ENCODE measurements at places on chromosomes 4 and X.
A peak's percentile ranks its signal among the peaks of the same experiment; 100 is the strongest.

- no peak for DNase-seq
These were observed 147.3 kb downstream of the PCDH7 start for GRCh38 chr4:30867427-30867826.

- DNase-seq, result no peak
These were observed 463.5 kb downstream of the NKX6-1 start for GRCh38 chr4:84035568-84035967.

DNA sequence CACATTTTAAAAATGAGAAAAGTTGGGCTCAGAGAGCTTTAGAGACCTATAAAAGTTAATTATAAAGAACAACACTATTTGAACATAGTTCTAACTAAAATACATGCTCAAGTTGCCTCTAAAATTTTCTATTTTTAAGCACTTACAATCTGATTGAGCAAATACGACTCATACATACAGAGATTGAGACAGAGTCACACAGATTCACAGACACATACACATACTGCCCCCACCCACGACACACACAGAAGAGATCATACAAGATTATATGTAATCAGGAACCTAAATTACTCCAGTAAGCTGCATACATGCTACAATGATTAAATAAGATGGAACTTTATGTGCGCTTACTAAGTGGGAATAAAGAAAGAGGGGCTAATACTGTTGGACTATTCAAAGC lies 2.7 kb upstream of the ASB5 start:
- DNase-seq, result no peak

DNA sequence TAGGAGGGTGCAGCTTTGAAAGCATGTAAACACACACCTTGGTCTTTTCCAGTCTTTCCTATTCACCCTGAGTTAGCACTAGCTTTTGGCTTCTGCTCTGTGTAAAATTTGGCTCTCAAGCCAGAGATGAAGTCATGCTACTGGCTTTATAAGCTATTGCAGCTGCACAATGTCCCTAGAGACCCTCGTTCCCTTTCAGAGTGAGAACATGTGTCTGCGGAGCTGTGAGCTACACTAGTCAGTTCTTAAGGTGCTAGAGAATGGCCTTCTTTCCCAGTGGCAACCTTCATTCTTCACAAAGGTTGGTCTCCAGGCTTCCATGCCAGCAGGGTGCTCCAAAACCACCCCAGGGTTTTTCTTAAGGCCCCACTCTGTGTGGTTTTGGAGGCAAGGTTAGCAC lies 199.1 kb downstream of the SPATA18 start:
- no peak for DNase-seq

DNA sequence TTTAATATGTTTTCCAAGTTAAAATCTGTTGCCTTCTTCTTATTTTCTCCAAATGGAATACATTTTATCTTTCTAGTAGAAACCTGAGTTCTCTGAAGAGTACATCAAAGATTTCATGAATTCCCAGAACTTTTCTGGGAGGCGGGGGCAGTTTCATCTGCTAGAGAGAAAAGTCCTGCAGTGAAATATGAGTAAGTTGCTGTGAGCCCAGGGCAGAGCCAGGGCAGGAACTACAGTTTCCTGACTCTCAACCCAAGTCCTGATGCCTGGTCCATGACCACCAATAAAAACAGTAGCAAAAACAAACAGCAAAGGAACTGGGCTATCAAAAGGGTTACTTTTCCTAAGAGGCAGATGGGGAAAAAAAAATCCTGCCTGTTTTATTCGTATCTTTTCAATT lies 239.4 kb upstream of the CTSO start:
- no peak for DNase-seq

- DNase-seq, result peak; percentile 10
These were observed 27.1 kb upstream of the SLC9B1 start for GRCh38 chr4:103046416-103047290.

- no peak for DNase-seq
These were observed 148.3 kb upstream of the ANXA10 start for GRCh38 chr4:167943872-167944505.

DNA sequence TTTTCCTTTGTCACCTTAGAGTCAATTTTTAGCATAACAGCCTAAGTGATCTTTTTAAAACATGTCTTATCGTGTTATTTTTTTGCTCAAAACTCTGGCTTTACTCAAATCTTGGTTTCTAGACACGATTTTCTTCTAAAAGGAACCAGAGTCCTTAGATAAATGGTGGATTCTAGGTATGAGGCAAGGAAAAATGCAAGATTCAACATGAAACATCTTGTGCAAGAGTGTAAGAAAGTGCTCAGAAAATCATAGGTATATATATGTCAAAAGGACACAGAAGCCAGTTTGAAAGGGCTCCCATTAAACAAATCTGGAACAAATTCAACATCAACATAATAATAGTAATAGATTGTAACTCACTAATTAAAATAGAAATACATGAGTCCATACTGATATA lies 8.1 kb upstream of the ADGRG4 start:
- DNase-seq, result no peak

DNA sequence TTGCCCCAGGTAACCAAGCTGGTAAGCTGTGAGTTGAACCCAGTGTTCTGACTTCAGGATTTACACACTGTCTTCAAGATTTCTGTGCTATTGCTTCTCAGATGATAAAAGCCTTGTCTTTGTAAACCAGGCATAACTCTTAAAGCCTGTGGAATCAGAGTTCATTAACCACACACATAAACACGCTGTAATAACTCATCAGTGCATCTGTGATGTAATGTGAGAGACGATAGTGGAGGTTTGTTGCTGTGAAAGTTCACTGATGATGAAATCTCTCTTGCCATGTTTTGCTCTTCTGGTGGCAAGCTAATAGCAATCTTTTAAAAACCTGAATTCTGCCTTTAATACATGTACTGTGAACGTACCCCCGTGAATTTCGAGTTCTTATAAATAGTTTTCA lies 41.5 kb downstream of the CLCN4 start:
- DNase-seq, result no peak

DNA sequence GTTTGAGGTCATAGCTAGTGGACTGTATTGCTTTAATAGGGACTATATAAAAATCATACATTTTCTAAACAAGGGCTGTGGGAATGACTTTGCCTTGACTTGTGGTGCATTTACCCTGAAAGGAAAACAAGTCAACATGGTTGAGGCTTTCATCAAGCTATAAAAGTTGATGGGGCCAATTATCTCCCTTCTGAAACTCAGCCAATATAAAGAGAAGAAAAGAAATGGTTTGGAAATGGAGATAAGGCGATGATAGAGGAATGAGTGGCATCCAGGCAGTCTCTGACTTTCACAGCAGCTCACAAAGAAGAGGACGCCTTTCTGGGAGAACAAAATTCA lies 118.7 kb downstream of the SMARCA1 start:
- no peak for DNase-seq

DNA sequence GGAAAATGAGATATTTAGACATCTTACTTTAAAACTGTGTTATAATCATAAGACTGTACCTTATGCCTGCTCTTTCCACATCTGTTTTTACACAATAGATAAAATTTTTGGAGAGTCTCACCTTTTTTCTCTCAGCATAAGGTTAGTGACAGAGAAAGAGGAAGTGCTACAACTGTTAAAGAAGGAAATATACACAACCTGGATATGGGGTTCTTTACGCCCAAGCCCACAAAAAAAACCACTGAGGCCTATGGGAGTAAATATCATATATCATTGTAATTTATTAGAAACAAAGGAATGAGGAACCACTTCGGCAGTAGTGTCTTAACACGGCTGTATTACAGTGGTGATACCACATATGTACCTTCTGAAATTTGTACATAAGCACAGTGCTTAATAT lies 265.9 kb upstream of the GK2 start:
- DNase-seq, result no peak

DNA sequence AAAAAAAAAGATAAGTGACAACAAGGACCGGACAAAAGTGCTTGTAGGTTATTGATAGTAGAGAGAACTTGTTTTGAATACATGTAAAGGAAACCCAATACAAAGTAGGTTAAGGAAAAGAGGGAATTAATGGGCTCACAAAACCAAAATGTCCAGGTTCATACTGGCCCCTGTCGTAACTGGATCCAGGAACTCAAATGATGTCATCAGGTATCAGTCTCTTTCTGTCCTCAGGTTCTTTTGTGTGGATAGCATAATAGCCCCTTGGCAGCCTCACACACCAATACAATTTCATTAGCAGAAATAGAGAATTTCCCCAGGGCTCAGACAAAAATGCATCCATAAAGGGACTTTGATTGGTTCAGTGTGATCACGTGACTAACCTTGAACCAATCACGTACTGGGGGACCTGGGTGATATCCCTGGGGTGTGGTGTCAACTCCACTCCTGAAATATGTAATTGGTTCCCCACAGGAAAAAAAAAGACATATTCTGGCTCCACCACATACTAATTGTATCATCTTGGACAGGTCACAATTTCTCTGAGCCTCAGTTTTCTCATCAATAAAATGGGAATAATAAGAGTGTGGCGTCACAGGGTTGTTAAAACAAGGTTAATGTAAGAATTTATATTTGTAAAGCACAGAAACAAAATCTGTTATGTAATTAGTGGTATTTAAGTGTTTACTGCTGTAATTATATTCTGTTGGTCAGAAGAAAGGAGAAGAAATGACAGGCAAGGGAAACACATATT lies 174.8 kb downstream of the PDGFRA start:
- DNase-seq, result no peak

DNA sequence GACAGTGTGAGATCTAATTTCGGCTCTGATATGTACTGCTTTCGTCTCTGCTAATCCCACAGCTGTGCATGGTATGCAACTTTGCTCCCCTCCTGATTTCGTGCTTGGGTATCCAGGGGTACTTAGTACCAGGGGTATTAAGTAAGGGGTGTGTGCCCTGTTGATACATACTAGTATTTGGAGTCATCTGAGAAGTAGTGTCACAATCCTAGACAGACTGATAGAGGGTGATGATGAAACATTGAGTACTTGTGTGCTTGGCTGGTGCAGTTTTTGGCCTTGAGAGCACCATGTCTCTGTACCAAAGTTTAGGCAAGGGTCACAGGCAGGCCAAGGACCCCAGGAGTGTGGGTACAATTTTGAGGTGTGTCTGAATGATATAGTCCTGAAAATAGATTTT lies 10.9 kb downstream of the GPAT3 start:
- no peak for DNase-seq

DNA sequence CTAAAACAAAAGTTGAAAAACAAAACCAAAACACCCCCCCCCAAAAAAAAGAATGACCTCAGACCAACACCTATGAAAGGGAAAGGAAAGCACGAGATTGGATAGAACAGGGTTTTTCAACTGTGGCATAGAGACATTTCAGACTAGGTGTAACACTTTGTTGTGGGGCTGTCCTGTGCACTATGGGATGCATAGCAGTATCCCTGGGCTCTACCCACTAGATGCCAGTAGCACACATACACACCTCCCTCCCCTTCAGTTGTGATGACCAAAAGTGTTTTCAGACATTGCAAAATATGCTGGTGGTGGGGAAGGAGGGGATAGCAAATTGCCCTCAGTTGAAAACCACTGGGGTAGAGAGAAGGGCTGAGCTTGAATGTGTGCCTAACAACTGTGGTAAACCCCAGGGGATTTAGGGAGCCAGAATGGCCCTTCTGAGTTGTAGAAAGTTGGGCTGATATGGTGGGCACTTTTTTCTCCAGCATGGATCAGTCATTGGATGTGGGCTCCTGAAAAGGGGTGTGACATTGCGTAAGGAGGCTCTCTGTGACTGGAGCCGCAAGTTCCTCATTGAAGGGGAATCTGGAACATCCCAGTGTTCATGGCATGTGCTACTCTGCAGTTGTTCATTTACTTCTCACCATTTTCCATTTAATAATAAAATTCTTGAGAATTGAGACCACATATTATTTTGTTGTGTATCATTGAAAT lies 8.8 kb upstream of the GEMIN8 start:
- no peak for DNase-seq

DNA sequence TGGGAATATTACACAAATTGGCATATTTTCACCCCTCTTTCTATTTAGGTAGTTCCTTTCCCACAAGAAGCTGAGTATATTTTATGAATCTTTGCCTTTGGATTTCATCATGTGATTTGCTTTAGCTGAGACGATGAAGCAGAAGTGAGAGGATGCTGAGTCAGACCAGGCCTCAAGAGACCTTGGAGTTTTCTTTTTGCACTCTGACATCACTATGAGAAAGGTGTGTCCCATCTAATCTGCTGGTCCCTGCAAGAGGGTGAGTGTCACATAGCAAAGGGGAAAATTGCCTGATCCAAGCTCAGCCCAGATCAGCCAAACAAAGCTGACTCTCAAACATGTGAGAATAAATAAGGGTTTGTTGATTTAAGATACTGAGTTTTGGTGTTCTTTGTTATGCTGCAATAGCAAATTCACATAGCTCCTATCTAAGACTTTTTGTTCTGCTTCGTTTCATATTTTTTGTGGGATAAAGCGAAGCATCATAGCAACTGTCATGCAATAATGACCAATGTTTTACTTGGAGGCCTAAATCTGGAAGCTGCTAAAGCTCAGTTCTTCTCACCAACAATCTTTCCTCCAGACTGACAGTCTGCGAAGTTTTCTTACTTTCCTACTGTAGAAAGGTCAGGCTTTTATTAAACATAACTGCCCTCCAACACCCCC lies 176.9 kb downstream of the PDHA2 start:
- no peak for DNase-seq

DNA sequence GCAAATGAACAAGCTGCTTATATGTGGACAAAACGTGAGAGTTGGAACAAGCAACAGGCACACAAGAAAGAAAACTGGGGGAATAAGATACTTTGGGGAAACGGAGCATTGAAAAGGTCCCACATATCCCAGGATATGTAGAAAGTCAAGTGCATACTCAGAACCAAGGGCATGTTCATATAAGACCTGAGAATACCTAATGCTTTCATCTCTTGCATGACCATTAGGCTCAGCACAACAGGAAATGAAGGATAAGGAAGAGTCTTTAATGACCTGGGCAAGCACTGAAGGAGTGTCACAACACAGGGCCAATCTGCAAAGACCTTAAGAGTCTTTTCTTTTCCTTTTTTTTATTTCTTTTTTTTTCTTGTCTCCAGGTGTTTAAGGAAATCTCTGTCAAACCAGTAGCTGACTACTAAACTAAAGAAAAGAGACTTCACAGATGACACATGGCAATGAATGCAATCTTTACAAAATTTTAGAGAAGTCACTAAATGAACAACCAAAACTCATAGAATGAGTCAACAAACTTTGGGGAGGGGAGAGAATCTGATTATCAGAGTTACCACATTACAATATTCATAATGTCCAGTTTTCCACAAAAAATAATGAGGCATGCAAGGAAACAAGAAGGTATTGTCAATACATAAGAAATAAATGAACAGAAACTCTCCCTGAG lies 67.9 kb upstream of the STK26 start:
- no peak for DNase-seq

GRCh38 chrX:120522820-120523219 lies 37.9 kb downstream of the CUL4B start:
- no peak for DNase-seq

DNA sequence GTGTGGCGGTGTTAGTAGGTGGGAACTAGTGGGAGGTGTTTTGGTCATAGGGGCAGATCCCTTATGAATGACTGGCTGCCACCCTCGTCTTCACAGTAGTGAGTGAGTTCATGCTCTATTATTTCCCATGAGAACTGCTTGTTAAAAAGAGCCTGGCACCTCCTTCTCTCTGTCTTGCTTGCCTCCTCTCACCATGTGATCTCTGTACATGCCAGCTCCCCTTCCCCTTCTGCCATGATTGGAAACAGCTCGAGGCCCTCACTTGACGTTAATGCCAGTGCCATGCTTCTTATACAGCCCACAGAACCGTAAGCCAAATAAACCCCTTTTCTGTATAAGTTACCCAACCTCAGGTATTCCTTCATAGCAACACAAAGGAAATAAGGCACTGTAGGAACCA lies 21.7 kb downstream of the PNMA6F start:
- DNase-seq, result no peak

- no peak for DNase-seq
These were observed 236.4 kb downstream of the DHRSX start for GRCh38 chrX:2264179-2265030.

- DNase-seq, result no peak
These were observed 227.6 kb downstream of the PRDM5 start for GRCh38 chr4:120694973-120695372.
